Lower lobe of right lung (tissue), 2 donors: ENCODE measurements at places on chromosomes 6 and 20. TPM values are rescaled to one million over a fixed set of nuclear protein-coding genes. Genes with fewer than 3 reads are reported as not detected.

DEFB127 gene
- total RNA-seq = not detected

- no peak for DNase-seq
Observed at GRCh38 chr20:361561-361960, 14.7 kb downstream of the NRSN2 start.

- DNase-seq = no peak
Observed at GRCh38 chr6:95203153-95203754, 374.1 kb upstream of the MANEA start.

GRCh38 chr20:21026951-21027350 lies 79.2 kb downstream of the LINC00237 start:
- DNase-seq = no peak

DNA sequence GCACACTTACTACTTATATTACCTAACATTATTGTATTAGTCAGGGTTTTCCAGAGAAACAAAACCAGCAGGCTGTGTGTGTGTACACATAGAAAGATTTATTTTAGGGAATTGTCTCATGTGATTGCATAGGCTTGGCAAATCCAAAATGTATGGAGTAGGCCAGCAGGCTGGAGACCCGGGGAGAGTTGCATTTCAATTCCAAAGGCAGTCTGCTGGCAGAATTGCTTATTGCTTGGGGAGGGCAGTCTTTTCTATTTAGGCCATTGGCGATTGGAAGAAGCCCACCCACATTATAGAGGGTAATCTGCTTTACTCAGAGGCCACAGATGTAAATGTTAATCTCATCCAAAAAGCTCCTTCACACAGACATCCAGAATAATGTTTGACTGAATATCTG lies 157.0 kb downstream of the ADGRG6 start:
- DNase-seq = no peak
